Stimulated activated CD4-positive, alpha-beta T cell treated with anti-CD3 and anti-CD28 coated beads, Interleukin-1b, Interleukin-23, amount 100 ng/mL, for 1 hour (primary cell): ENCODE measurements at places on chromosomes 5 and 9.

DNA sequence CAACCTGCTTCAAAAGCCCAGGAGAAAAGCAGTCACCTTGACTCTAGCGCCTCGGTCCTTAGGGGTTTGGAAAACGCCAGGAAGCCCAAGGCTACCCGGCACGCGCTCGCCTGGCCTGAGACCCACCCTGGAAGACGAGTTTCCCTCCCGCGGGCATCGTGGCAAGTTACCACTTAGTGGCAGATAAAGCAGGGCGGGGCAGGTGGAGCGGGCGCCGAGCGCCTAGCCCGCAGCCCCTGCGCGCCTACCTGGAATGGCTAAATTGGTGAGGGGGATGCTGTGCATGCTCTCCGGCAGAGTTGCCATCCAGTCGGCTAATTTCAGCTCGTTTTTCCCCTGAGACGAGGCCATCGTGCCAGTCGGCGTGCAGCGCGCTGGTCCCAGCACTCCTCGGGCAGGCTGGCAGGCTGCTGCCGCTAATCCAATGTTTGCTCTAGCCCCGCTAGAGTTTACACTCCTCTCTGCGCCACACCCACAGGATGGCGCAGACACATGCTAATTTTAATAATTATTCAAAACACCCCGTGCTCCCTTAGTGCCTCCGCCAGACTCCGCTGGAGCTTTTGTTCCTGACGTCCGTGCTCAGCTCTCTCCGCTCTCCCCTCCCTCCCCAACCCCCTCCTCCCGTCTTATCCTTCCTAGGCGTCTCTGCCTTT, at the start of gene PLCXD3:
TSS of gene PLCXD3 (minus strand) at position 426 of the 656 bp plus-strand sequence. CDS start at position 351, 75 bp downstream.
- DNase-seq: no peak

DNA sequence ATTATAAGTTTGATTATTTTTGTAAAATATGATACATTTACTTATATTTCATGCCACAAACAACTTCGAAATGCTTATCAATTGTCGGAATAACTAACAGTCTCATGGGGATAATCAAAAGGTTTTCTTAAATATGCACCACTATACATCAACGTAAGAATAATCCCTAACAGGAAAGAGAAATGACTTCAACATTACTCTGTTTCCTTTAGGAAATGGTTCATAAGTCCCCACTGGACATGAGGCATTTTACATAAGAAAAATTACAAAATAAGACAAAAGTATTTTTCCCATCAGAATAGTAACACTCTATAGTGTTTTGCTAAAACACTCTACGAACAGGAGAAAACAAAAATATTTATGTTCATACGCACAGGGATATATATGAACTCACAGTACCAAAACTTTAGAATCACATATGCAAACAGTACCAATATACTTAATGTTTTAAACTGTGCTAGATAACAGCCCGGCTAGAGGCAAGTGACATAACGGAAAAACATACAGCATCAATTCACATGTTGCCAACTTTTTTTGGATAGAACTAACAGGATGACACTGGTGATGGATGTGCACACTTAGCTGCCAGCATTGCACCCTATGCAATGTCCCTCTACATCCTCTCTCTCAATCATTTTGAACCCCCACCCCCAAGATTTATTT, 120.5 kb downstream of the NFIB start:
- DNase-seq: no peak

DNA sequence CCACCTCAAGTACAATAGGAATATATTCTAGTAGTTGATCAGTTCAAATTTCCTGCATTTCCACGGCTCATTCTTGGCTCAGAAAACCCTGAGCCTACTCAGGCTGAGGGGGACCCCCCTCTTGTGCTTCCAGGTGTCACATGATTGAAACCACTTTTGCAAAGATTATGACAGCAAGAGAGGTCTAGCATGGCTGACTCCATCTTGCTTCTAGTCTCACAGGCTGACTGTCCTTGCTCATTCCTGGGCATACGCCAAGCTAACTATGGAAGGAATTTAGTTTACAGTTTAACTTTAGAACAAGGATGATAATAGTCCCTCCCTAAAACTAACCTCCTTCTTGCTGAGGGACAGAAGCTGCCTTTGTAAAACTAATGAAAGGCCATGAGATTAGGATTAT, 154.1 kb downstream of the SNX18 start:
- DNase-seq: no peak

GRCh38 chr9:95268681-95269080, 48.8 kb downstream of the FANCC start:
- DNase-seq: no peak

DNA sequence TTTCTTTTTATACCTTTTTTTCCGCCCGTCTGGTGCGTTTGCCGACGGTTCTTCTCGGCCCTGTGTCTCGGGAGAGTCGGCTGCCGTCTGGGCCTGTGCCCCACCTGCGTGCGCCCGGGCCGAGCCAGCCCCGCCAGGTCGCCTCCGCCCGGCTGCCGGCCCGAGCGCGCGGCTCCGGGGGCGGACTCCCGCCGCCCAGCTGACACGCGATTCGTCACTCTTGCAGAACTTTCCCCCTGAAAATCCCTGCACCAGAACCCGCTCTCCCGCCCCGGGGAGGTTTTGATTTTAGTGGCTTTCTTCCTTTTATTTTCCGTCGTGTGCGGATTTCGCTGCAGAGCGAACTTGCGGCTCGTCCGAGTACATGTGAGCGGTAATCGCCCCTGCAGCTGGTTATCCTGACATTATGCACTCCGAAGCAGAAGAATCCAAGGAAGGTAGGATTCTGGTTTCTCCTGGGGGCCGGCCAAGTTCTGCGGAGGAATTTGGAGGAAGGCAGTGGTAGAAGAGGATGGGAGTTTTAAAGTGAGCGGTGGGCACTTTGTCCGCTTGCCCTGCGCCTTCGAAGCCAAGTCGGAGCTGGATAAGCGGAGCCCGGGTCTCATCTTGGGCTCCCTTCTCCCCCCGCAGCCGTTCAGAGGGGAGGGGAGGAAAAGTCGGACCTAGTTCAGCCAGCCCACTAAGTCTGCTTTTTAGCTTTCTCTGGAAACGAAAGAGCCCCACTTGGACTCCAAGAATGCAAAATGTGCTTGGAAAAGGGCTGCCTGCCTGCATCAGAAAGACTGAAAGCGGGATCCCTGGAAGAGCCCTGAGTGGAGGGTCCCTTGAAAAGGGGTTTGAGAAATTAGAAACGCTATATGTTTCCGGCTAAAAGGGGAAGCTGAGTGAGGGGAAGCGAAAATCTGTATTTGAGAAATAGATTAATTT, at the start of gene TNFAIP8:
TSS of gene TNFAIP8 (plus strand) at position 335 of the 927 bp plus-strand sequence. CDS start at position 407, 72 bp downstream.
- DNase-seq: peak; percentile 69

GRCh38 chr9:127185931-127186781, 63.7 kb upstream of the ANGPTL2 start:
- DNase-seq: no peak

- DNase-seq: no peak
Observed at GRCh38 chr9:121631978-121632418, 19.4 kb upstream of the DAB2IP start.

DNA sequence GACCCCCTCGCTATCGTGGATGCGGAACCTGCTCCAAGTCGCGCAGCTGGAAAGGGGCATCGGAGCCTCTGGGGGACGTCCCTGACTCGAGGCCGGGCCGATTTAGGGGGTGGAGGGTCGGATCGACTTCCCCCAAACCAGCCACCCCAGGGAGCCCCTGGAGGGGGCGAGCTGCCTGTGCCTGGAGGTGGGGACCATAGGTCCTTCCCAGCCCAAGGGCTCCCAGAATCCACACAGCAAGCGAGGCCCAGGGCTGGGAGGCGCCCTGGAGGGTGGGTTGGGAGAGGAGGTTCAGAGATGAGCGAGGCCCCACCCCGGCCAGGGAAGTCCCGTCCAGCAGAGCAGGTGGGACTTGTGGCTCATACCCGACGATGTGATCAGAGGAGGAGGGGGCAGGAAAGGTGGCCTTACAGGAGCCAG, 147.6 kb downstream of the GAPVD1 start:
- DNase-seq: no peak

DNA sequence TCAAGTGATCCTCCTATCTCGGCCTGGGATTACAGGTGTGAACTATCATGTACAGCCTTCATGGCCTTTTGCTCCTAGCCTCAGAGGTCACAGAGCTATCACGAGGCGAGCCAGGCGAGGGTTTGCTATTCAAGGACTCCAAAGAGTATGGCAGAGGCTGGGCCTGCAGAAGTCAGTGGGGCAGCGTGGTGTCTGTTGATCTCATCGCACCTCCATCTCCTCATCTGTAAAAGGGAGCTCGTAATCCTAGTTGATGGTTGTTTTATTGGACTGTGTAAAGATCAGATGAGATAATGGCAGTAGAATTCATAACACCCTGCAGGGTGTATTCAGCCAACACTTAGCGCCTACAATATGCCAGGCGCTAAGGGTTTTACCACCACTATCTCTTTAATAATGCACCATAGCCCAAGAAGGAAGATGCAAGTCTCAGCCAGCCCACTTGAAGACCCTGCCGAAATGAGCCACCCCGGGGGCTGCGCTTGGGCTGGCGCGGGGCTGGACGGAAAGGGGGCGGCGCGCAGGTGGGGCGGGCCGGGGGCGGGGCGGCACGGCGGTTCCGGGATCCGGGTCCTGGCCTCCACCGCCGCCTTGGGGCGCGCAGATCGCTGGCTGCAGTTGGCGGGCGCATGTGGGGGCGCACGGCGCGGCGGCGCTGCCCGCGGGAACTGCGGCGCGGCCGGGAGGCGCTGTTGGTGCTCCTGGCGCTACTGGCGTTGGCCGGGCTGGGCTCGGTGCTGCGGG, at the start of gene GALNT12:
TSS of gene GALNT12 (plus strand) at position 601 of the 744 bp plus-strand sequence. CDS start at position 630, 29 bp downstream.
- peak; percentile 22 for DNase-seq

DNA sequence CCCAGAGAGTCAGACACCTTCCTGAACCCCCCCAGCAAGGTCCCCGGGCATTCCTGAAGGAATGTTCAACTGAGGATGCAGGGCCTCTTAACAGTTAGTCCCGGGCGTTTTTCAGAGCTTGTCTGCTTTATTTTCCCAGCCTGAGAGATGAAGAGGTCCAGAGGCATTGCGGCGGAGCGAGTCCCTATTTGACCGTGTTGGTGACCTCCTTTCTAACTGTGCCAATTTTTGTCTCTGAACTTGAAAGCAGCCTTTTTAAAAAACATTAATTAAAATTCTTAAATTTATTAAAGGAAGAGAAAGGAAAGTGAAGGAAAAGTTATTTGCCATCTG, 433 bp upstream of the PTAR1 start:
- DNase-seq: no peak

DNA sequence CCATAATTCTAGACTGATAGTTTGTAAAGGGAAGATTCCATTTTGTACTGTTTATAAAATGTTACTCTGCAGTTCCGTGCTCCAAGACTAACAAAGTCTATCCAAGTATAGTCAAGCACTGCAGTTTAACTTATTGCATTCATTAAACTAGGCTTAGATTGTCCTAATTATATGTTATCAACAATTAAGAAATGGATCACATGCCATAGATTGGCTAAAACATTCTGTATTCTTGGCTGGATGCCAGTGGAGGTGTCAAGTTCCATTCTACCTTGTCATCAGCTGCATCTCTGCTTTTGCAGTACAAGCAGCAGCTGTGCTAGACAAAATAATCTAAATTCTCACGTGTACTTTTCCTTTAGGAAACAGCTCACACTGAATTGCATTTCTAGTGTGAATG, 69.4 kb upstream of the MEF2C start:
- no peak for DNase-seq

GRCh38 chr9:70195456-70195855, 63.3 kb upstream of the SMC5 start:
- no peak for DNase-seq

GRCh38 chr9:20356403-20357036, 265.8 kb downstream of the MLLT3 start:
- peak; percentile 8 for DNase-seq

- no peak for DNase-seq
Observed at GRCh38 chr5:133942614-133943474, 25.6 kb downstream of the C5orf15 start.

DNA sequence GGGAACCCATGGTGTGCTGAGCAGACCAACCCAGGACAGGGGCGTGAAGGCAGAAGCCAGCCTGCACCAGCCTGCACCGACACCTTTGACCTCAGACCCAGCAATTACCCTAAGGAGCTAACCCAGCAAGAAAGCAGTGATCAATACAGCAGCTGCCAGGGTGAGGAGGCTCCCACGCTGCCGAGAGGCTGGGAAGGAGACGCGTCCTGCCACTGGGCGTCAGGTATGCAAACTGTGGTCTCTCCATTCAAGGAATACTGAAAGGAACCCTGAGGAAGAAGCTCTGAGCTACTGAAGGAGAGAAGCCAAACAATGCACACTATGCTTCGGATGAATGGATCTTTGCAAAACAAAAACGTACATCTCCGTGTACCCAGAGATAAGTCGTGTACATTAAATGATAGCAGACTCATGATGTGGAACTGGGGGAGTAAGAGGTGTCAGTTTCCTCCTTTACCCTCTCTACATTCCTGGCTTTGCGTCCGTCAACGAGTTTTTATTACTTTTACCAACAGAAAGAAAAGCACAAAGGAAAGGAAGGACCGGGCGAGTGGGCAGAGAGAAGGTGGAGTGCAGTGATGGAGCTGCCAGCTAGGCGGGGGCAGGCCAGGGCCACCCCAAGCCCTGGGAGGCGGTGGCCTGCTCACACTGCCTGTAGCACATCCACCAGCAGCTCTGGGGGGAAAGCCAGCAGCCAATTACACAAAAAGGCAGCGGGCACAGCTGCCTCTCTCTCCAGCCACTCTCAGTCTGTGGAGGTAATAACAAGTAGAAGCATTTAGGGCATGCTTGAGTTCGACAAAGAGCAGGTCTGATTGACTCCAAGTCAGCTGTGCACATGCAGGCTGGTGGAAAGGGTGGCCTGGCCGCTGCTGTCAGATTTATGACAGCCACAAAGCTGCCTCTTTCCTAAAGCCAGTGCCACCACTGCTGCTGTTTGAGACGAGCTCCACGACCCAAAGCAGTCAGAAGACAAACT, 29.3 kb downstream of the RASGEF1C start:
- DNase-seq: no peak

DNA sequence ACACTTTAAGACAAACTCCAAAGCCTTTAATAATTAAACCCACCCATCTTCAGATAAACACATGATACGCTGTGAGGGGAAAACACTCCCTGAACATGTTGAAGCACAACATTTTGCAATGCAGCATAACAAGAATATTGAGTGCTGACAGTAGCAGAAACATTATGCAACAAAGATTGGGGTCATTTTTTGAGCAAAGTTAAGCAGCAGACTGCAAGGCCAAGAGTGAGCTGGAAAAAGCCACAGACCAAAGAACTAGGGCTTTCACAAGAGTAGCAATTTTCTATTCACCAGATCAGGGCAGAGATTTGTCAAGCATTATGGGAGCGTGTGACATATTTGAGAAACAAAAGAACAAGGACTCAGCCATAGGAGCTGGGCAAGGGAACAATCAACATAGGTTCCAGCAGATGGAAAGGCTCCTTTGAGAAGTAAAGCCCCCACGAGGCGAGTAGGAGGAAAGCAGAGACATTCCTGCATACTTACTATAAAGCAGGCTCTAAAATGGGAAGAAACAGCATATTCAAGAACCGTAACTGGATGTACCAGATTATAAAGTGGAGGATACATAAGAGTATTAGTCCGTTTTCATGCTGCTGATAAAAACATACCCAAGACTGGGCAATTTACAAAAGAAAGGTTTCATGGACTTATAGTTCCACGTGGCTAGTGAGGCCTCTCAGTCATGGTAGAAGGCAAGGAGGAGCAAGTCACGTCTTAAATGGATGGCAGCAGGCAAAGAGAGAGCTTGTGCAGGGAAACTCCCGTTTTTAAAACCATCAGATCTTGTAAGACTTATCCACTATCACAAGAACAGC, 4.8 kb upstream of the TTC23L start:
- no peak for DNase-seq
